ENCODE measurements at places on chromosomes 1 and 21.
A peak's percentile ranks its signal among the peaks of the same experiment; 100 is the strongest.

GRCh38 chr1:76940571-76941335 lies 73.5 kb downstream of the ST6GALNAC5 start:
- DNase-seq: no peak

DNA sequence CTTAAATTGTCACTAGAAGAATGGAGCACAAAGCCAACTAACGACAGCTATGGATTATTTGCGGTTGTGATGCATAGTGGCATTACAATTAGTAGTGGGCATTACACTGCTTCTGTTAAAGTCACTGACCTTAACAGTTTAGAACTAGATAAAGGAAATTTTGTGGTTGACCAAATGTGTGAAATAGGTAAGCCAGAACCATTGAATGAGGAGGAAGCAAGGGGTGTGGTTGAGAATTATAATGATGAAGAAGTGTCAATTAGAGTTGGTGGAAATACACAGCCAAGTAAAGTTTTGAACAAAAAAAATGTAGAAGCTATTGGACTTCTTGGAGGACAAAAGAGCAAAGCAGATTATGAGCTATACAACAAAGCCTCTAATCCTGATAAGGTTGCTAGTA lies 13.5 kb downstream of the USP1 start:
- DNase-seq: no peak

DNA sequence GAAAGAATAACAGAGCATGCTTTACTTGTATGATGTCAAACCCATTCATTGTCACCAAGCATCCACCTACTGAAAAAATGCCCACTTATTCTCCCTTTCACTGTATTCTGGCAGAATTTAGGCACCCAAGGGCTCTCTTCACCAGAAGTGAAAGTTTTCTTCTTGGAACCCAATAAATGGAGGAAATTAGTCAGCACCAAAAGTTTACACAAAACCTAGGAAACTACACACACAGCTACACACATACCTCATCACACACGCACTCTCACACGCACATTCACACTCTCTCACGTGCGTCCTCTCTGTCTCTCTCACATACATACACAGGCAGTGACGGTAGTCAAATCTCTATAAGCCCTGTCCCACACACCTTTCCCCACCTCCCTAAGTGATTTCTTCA lies 37.6 kb downstream of the MCOLN2 start:
- DNase-seq: no peak

DNA sequence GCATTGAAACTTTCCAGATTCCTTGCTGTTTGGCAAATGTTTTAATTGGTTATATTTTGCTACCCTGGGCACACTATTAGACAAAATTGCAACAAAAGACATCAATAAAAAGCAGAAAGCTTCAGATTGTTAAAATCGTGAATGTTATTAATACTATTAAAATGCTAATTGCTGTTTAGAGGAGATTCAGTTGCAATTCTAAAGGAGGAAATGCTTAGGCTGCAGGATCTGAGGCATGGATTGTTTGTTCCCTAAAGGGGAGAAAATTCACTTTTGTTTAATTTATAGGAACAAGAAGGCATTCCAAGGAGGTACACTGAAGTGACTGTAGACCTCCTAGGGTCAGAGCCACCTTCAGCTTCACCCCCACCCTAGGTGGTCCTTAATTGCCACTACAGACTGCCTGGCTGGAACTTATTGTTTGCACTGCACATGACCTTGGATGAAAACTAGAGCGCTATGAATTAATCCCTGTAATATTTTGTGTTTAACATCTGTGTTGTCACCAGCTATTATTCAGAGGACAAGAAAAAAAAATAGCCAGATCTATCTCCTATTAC lies 1266.9 kb upstream of the ADGRL2 start:
- DNase-seq: no peak

GRCh38 chr21:41501919-41502318 lies 6.0 kb downstream of the TMPRSS2 start:
- no peak for DNase-seq

DNA sequence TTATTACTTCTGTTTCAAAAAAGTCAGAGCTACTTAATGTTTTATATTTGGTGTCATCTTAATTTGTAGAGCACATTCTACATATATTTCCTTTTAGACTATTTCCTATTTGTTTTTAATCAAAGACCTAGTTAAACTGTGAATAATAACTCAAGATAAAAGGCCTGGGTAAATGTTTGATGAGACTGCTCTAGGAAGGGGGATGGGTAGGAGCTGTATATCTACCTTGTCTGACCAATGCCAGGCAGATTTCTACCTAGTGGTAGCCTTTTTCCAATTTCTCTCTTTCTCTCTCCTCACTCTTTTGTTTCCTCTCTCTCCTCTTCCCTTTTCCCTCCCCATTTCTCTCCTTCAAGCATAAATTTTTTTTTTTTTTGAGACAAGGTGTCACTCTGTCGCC lies 31.9 kb upstream of the IVNS1ABP start:
- no peak for DNase-seq

DNA sequence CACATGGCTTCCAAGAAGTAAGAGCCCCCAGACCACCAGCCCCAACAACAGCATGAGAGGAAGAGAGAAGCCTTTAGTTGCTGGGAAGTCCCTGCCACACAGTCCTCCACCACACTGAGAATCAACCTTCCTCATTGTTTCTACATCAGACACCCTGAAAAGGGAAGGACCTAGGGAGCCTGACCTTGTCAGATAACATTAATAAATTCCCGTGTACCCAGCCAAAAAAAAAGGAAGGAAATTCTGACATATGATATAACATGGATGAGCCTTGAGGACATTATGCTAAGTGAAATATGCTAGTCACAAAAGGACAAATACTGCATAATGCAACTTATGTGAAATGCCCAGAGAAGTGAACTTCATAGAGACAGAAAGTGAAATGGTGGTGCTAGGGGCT lies 65.6 kb upstream of the ARHGAP29 start:
- DNase-seq: no peak

DNA sequence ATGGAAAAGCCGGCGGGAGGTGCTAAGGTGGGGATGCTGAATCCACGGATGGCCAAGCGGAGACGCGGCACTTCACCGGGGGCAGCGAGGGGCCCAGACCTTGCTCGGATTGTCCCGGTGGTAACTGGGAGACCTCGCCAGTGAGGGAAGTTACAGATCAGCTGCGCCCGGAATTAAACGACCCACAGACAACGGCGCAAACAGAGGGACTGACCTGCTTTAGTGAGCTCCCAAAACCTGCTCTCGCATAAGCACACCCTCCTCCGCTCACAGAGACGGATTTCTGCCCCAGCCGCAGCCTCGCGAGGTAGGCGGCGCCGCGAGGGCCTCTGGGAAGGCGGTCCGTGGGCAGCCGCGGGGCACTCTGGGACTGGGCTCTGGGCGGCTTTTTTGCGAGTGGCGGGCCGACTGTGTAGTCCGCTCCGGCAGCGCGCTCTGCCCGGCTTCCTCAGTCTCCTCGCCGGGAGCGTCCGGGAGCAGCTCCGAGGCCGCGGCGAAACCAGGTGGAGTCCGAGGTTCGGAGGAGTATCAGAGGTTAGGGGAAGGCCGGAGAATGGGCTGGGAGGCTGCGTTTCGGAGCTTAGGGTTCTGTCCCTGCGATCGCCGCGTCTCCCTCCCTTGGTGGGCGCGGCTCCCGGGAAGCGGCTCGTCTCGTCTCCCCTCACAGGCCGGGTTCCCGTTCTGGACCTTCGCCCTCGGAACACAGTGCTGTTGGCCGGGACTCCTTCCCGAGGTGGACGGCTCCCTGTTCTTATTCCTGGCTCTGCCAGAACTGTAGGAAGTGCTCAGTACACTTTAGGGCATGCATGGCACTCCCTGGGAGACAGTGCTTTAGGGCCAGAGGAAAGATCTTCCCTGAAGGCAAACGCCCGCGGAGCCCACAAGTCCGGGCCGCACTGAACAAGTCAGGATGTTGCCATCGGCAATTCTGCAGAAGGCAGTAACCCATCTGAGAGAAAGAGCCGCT lies at the start of gene EXO5:
Gene EXO5, plus strand, starts transcription at position 393 of the 967 bp plus-strand sequence. CDS start 5,778 bp downstream, outside the sequence.
- DNase-seq: peak; percentile 81

DNA sequence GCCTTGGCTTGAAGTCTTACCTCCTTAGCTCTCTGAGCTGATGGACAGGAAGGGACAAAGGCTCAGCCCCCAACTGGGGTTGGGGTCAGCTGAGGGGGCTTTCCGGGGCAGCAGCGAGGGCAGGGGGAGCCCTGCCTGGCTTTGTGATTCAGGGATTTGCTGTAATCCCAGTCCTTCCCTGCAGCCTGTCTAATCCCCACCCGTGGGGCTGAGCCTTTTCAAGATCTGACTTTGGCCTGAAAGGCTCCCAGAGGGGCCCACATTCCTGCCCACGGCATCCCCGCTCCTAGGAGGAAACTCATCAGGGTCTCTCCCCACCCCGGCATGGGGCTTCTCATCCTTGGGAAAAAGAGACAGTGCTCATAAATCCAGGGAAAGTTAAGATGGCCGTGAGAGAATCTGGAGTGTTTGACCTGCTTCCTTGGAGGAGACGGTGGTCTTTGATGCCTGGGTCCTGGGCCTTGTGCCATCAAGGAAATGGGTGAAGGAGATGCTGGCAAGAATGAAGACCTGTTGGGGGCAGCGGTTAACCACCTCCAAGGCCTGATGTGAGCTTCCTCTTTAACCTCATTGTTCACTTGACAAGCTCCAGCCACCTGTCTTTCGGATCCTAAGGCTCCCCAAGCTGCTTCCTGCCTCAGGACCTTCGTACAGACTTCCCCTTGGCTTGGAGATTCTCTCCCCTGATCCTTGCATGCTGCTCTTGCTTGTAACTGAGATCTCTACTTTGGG lies 83.1 kb upstream of the WNT4 start:
- DNase-seq: no peak

GRCh38 chr1:21955501-21956281 lies 18.6 kb upstream of the HSPG2 start:
- no peak for DNase-seq

DNA sequence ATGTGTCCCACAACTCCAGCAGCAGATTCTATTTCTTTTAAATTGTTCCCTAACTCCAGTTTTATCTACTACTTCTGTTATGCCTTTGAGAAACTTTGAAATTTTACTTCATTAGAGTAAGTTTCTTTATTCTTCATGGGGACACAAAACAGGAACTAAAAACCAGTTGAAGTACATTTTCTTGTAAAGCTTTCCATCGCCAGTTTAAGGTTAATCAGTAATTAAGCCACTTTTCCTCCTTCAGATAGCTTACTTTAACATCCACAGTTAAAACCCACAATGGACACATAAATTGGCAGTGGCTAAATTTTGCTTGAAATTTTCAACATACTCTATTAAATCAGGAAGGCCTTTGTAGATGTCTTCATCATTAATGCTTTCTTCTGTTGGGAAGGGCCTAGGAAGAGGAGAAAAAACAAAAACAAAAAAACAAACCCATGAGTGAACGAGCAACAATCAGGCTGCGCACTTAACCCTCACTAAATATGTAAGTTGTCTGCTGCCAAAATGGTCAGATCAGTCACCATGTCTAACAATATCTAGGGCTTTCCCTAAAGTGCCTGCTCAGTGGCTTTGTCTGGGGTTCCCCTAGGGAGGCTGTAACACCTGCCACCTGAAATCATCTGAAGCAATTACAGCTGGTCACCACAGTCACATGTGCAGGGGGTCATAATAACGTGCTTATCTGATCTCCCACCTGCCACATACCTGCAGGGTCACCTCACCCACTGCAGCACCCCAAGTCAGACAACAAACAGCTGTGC lies 187.9 kb downstream of the VAV3 start:
- no peak for DNase-seq

GRCh38 chr21:29194847-29195246 lies 64.4 kb downstream of the MAP3K7CL start:
- peak; percentile 34 for DNase-seq

DNA sequence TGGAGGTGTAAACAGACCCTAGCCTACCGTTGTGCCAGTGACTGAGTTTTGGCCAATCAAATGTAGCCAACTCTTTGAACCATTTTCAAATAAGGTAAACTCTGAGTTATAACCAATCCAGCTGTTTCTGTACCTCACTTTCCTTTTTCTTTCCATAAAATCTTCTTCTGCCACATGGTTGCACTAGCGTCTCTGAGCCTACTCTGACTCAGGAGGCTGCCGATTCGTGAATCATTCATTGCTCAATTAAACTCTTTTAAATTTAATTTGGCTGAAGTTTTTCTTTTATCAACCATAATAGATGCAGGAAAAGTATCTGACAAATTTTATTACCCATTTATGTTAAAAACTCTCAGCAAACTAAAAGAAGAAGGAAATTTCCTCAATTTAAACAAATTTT lies 111.5 kb upstream of the LYPLAL1 start:
- no peak for DNase-seq

DNA sequence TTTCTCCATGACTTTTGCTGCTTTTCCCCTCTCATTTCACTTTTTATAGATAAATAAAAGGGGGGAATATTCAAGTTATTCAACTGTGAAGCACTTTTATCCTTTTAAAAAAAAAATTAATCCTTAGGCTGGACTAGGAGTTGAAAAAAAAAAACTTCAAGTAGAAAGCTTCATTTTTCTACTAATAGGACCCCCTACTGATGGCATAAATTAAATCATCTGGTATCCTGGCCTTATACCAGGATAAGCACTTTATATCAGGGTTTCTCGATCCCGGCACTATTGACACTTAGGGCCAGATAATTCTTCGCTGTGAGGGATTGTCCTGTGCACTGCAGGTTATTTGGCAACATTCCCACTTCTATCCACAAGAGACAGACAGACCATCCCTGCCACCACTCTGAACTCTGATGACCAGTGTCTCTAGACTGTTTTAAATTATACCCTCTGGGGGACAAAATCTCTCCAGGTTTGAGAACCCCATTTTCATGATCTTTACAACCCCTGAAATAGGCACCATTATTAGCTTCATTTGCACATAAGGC lies 17.6 kb downstream of the USP33 start:
- DNase-seq: no peak

DNA sequence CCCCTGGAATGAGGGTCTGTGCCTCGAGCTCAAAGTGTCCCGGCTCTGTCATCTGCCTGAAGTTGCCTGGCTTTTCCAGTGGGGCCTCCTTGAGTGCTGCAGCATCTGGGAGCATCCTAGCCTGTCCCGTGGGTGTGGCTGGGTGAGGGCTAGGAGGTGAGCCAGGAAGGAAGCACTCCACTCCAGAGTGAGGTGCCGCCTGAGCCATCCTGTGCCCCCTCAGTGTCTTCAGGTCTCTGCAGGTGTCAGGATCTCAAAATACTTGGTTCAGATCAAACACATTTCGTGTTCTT lies 11.5 kb downstream of the IBA57 start:
- no peak for DNase-seq

- no peak for DNase-seq
Observed at GRCh38 chr1:162369571-162369970, 7.1 kb downstream of the SPATA46 start.

DNA sequence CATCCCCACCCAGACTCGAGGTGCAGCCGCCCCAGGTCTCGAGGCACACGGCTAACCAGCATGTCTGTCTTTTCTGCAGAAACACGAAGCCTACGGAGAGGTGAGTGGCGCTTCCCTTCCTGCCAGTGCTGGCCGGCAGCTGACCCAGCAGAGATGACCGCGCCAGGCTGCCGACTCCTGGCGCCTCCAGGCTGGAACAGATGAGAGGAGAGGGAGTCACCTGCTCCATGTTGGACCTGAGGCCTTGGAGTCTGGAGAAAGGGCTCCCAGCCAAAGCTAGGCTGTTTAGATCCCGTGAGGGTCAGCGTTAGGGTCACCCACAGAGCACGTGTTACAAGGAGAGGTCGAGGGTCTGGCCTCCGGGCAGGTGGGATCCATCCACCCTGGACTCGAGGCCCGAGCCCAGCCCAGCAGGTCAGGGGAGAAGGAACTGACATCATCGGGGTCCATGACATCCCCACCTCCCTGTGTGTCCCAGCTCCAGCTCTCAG lies 14.9 kb downstream of the COL6A2 start:
- DNase-seq: no peak

GRCh38 chr1:229340496-229340895 lies 2.4 kb downstream of the CCSAP start:
- DNase-seq: no peak

- DNase-seq: no peak
Observed at GRCh38 chr1:91201176-91201575, 179.3 kb upstream of the ZNF644 start.

Data from fibroblast of skin of back (primary cell).